ENCODE measurements at places on chromosomes 3 and 15. TPM values are rescaled to one million over a fixed set of nuclear protein-coding genes. Genes with fewer than 3 reads are reported as not detected.

Gene LYZL4
- total RNA-seq: not detected

Gene CCR3
- not detected for total RNA-seq

Gene RAD54L2
- total RNA-seq: 28.0 TPM

Gene FRMD4B
- total RNA-seq: 7.1 TPM

Gene VIPR1
- total RNA-seq: 6.6 TPM

Gene FAM81A
- total RNA-seq: 1.6 TPM

Gene C3orf62
- total RNA-seq: 4.2 TPM

DNA sequence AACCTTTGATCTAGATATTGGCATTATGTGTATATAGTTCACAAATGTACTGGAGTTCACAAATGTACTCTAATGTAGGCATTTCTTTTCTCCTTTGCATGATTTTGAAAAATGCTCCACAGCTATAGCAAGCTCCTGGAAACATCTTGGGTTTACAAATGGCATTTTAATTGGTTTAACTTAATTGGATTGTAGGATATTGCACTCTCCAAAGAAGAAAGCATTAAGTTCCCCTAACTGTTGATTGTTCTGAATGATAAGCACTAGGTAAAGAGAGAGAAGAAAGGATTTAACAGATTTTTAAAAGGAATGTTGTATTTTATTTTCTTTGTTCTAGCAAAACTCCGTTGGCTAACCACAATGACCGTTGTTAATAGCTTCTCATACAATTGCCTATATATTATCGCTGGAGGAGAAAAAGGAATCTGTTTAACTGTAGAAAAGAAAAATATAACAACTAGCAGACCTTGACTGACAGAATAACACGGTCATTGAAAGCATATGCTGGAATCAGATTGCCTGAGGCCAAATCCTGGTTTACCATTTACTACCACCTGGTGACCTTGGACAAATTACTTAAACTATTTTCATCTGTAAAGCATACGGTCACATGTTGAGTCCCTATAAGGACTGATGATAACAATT lies 170.8 kb downstream of the PEX5L start:
- no peaks in the 10 kb centered on the region for H3K4me1 ChIP-seq
- H3K36me3 ChIP-seq: no peaks in the 10 kb centered on the region
- no peak overlapping the region for H3K27ac ChIP-seq
- DNase-seq: no peak

- H3K27ac ChIP-seq: no peak overlapping the region
- H3K4me3 ChIP-seq: no peak overlapping the region
- no peaks in the 10 kb centered on the region for H3K4me1 ChIP-seq
- DNase-seq: no peak
Observed at GRCh38 chr3:7015683-7016440, 154.9 kb downstream of the GRM7 start.

- no peak for DNase-seq
- no peak overlapping the region for H3K4me3 ChIP-seq
- H3K4me1 ChIP-seq: peaks cover 3% of the 10 kb centered on the region
- H3K36me3 ChIP-seq: no peaks in the 10 kb centered on the region
- H3K27me3 ChIP-seq: peaks cover 38% of the 10 kb centered on the region
Observed at GRCh38 chr15:93231261-93231925, 142.4 kb upstream of the RGMA start.

GRCh38 chr3:38117163-38117716 lies 19.7 kb downstream of the ACAA1 start:
- H3K4me3 ChIP-seq: no peak overlapping the region
- H3K4me1 ChIP-seq: peaks cover 7% of the 10 kb centered on the region
- no peak for DNase-seq
- no peaks in the 10 kb centered on the region for H3K27me3 ChIP-seq
- no peak overlapping the region for H3K27ac ChIP-seq

DNA sequence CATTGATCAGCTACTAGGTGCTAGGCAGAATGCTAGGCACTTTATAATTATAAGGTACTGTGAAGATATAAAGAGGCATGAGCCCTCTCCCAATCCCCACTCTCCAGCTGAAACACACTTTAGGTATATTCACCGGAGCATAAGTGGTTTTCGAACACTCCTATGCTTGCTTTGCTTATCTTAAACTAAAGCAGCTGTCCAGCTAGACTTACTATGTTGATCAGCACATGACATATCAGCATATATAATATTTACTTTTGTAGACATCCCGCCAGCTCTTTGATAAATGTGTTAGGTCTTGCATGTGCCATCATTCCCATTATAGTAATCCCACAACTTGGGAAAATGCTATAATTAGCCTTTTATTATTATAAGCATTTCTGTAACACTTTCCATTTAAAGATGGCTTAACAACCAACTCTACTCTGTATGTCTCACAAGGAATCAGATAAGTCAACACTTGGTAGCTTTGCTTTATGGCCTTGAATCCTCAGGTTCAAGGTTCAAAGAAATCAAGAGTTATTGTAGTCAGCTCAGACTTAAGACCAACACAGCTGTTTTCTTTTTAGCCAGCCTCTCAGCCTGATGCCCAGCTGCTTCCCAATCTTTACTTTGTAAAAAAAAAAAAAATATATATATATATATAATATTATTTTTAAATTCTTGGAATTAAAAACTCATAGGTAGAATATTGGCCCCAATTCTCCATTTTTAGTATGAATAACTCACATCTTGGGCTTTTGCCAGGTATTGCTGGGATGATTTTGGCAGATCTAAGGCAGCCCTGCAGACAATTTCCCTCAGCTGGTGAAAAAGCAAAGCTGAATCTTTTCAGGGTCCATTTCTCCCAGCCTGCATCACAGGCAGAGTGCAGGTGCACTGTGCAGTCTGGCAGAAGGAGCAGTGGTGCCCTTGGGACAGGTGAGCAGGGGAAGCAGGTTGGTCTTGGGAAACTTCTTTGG lies 104.2 kb downstream of the THRB start:
- H3K4me3 ChIP-seq: no peak overlapping the region
- no peak overlapping the region for H3K27ac ChIP-seq
- no peaks in the 10 kb centered on the region for H3K4me1 ChIP-seq
- no peaks in the 10 kb centered on the region for H3K27me3 ChIP-seq
- H3K36me3 ChIP-seq: no peaks in the 10 kb centered on the region

DNA sequence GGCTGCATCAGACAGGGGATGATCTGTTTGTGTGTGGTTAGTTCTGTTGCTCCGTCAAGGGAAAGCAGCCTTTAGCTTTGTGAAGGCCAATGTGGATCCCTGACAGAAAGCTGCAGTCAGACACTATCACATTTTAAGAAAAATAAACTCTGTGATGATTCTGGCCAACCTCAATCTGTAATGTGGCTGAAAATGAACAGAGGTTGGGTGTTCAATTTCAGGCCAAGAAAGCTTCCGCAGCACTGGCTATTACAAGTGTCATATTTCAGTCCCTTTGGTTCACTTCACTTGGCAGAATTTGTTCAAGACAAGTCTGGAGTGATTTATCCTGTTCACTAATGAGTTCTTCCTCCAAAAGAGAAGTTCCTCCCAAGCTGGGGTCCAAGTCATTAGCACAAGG lies 571.8 kb upstream of the IL12A start:
- no peak for DNase-seq
- no peak overlapping the region for H3K27ac ChIP-seq
- H3K4me1 ChIP-seq: no peaks in the 10 kb centered on the region
- no peak overlapping the region for H3K4me3 ChIP-seq
- no peaks in the 10 kb centered on the region for H3K36me3 ChIP-seq

- H3K27me3 ChIP-seq: no peaks in the 10 kb centered on the region
- H3K4me3 ChIP-seq: no peak overlapping the region
- no peak for DNase-seq
- H3K27ac ChIP-seq: no peak overlapping the region
- no peaks in the 10 kb centered on the region for H3K4me1 ChIP-seq
- H3K36me3 ChIP-seq: no peaks in the 10 kb centered on the region
Observed at GRCh38 chr3:157918402-157918801, 187.8 kb downstream of the SHOX2 start.

DNA sequence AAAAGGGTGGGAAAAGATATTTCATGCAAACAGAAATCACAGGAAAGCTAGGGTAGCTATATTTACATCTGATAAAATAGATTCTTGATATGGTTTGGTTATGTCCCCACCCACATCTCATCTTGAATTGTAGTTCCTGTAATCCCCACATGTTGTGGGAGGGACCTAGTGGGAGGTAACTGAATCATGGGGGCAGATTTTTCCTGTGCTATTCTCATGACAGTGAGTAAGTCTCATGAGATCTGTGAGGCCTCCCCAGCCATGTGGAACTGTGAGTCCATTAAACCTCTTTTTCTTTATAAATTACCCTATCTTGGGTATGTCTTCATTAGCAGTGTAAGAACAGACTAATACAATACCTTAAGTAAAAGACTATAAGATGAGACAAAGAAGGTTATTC lies 558.1 kb downstream of the RSL24D1 start:
- H3K27me3 ChIP-seq: no peaks in the 10 kb centered on the region
- no peaks in the 10 kb centered on the region for H3K4me1 ChIP-seq
- H3K36me3 ChIP-seq: no peaks in the 10 kb centered on the region
- DNase-seq: no peak
- H3K27ac ChIP-seq: no peak overlapping the region

GRCh38 chr3:43534675-43535074 lies 87.1 kb downstream of the ANO10 start:
- no peaks in the 10 kb centered on the region for H3K4me1 ChIP-seq
- no peak overlapping the region for H3K27ac ChIP-seq
- no peaks in the 10 kb centered on the region for H3K36me3 ChIP-seq
- no peak overlapping the region for H3K4me3 ChIP-seq
- DNase-seq: no peak

DNA sequence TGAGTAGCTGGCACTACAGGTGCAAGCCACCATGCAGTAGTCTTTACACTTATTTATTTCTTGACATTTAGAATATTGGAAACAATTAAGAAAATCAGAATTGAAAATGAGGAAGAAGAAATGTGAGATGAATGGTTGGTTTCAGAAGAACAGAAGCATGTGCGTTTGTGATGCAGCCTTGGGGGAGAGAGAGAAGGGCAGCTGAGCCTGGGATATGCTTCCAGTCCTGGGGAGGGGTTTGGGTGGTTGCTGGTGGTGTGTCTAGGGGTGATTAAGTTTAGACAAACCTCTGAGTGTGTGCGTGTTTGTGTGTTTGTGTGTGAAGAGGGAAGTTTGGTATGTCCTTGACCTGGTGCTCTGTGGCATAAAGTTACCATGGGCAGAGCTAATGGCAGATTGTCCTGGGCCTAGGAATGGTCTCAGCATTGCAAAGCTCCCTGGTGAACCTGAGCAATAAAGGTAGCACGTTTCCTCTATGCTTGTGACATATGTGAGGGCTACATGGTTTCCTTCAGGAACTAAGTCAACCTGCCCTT lies 35.6 kb downstream of the CTSH start:
- DNase-seq: no peak
- no peak overlapping the region for H3K4me3 ChIP-seq
- no peak overlapping the region for H3K27ac ChIP-seq
- H3K4me1 ChIP-seq: peaks cover 2% of the 10 kb centered on the region
- H3K36me3 ChIP-seq: peaks cover 27% of the 10 kb centered on the region
- H3K27me3 ChIP-seq: no peaks in the 10 kb centered on the region

DNA sequence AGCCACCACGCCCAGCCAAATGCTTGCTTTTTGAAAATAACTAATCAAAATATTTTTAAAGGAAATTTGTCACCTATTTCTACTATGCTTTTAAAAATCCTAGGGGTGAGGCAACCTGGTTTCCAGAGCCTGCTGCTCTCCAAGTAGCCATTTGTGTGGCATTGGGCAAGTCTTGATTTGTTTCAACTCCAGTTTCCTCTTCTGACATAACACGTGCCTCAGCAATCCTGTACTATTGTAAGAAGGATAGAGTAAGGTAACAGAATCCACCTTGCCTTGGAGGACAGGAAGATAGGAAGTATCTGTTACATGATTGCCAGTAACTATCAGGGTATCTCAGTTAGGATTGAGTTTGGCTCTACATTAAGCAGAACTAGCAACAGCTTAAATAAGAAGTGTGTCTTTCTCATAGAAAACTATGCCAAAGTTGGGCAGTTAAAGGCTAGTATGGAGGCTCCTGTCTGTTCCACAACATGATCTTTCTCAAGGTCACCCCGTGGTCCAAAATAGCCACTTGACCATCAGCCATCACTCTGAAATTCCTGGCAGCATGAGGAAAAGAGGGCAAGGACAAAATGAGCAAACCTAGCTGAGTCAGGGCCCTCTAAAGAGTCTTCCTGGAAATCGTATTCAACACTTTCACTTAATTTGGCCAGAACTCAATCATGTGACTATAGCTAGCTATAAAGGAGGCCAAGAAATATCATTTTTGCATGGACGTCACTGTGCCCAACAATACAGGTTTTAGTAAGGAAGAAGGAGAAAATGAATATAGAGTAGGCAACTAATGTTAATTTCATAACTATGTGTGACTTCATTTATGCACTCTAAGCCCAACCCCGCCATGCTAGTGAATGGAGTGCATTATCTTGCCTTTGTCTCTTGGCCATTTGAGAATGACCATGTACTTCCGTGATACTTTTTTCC lies 66.1 kb downstream of the HMG20A start:
- no peaks in the 10 kb centered on the region for H3K27me3 ChIP-seq
- H3K4me3 ChIP-seq: peak overlapping the region; percentile 32
- peak overlapping the region; percentile 73 for H3K27ac ChIP-seq
- H3K4me1 ChIP-seq: peaks cover 18% of the 10 kb centered on the region
- DNase-seq: no peak

- H3K4me3 ChIP-seq: no peak overlapping the region
- no peaks in the 10 kb centered on the region for H3K27me3 ChIP-seq
- peaks cover 2% of the 10 kb centered on the region for H3K36me3 ChIP-seq
- H3K4me1 ChIP-seq: no peaks in the 10 kb centered on the region
- no peak for DNase-seq
Observed at GRCh38 chr3:59654123-59654479, 604.3 kb upstream of the CFAP20DC start.

GRCh38 chr15:64991536-64992135 lies 1.9 kb upstream of the SPG21 start:
- H3K36me3 ChIP-seq: peaks cover 9% of the 10 kb centered on the region
- DNase-seq: no peak
- H3K27me3 ChIP-seq: no peaks in the 10 kb centered on the region
- no peak overlapping the region for H3K27ac ChIP-seq
- peaks cover 31% of the 10 kb centered on the region for H3K4me1 ChIP-seq

- no peak overlapping the region for H3K27ac ChIP-seq
- DNase-seq: no peak
- H3K4me3 ChIP-seq: no peak overlapping the region
- H3K27me3 ChIP-seq: no peaks in the 10 kb centered on the region
Observed at GRCh38 chr15:19899021-19899824, 642.4 kb downstream of the GOLGA6L6 start.

DNA sequence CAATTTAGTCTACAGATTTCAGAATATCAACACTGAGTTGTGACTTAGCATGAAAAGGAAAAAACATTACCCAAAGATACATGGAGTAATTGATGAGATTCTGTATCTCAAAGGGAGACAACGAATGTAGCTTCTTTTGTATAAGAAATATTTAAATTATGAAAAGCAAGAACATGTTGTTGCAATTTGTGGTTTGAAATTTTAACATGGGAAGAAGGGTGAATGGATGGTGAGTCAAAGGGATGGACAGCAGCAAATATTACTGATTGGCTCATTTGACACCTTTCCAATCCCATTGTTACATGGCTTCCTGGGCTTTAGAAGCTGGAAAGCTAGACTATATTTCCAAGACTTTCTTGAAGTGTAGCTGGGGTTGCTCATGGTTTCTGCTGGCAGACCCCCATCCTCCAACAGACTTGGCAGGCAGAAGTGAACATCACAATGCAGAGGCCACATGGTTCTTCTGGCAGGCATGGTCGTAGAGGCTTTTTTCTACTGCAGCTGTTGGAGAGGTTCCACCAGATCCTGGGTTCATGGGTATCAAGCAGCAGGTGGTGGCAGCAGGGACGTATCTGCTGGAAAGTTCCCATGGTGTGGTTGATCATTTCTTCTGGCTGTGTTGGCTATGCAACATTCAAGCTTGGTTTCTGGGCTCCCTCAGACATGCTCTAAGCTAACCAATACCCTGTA lies 47.2 kb upstream of the KPNA4 start:
- no peak overlapping the region for H3K4me3 ChIP-seq
- peaks cover 15% of the 10 kb centered on the region for H3K27me3 ChIP-seq
- no peaks in the 10 kb centered on the region for H3K36me3 ChIP-seq
- no peak overlapping the region for H3K27ac ChIP-seq

All from activated naive CD8-positive, alpha-beta T cell treated with anti-CD3 and anti-CD28 coated beads for 36 hours (primary cell).